ENCODE measurements at places on chromosomes 16 and 17.
A peak's percentile ranks its signal among the peaks of the same experiment; 100 is the strongest.

DNA sequence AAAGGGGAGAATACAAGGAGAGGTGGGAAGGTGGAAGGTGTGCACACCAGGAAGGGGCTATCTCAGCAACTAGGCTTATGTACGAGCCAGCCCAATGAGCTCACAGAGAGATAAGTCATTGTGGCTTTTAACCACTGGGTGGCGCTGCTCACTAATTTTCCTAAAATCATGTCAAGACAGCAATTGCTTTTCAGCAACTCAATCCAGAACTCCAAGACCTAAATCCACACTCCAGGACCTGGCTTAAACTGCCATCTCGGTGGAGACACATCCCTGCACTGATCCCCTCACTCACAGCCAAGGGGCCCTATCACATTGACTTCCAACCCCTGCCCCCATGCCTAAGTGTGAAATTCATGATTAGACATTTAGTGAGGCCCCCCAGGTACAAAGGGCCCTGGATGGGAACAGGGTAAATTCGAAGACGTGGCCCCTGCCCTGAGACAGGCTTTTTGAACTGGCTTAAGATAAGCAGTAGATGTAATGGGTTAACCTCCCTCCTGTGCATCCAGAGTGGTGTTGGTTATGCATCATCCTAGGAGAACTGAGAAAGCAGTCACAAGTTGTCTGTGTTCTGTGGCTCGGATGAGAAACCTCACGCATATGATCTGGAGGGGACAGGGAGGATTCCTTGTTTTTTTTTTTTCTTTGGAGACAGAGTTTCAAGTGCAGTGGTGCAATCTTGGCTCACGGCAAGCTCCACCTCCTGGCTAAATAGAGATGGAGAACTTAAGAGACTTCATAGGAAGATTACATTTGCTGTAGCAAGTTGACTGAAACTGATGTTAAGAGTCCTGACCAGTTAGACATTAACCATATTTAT is 11.5 kb downstream of the CCL16 start:
- DNase-seq, result peak; percentile 11

DNA sequence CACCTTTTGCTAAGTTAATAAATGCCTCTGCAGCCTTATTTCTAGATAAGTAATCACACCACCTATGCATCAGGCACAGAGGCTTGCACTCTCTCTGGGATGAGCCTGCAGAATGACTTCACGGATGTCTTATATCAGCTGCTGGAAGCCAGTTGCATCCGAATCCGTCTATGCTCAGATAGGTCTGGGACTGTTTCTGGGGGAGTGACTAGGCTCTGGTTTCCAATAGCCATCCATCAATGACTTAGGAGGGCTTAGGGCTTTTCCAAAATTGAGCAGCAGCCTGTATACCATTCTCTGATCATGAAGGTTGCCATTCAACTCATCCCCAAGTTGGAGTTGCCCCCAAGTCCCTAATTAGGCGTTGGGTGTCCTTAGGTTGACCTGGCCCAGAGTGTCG is 113.3 kb upstream of the ERCC4 start:
- no peak for DNase-seq

GRCh38 chr16:24208710-24209109 is 47.4 kb upstream of the CACNG3 start:
- peak; percentile 7 for DNase-seq

DNA sequence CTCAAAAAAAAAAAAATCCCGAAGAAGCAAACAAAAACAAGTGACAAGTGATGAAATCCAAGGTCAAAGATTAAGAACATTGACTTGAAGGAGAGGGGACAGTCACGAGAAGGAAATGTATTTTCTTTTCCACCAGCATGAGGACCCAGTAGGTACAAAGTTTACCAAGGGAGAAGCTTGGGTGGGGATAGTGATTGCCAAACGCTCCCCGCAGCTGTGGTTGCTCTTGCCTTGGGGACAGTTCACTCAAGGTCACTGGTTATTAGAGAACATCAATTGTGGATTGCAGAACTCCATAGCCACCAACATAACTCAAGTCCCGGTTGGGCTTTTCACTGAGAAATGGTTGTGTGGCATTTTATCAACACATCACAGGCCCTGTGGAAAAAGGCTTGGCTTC is 27.0 kb downstream of the RSL1D1 start:
- no peak for DNase-seq

- no peak for DNase-seq
Observed at GRCh38 chr17:70857351-70857750, 688.0 kb downstream of the KCNJ2 start.

- DNase-seq, result no peak
Observed at GRCh38 chr17:35927714-35928113, 2.9 kb downstream of the RDM1 start.

- no peak for DNase-seq
Observed at GRCh38 chr17:65679165-65679845, 117.9 kb upstream of the AXIN2 start.

- no peak for DNase-seq
Observed at GRCh38 chr17:10731408-10731879, 1.6 kb upstream of the TMEM220 start.

DNA sequence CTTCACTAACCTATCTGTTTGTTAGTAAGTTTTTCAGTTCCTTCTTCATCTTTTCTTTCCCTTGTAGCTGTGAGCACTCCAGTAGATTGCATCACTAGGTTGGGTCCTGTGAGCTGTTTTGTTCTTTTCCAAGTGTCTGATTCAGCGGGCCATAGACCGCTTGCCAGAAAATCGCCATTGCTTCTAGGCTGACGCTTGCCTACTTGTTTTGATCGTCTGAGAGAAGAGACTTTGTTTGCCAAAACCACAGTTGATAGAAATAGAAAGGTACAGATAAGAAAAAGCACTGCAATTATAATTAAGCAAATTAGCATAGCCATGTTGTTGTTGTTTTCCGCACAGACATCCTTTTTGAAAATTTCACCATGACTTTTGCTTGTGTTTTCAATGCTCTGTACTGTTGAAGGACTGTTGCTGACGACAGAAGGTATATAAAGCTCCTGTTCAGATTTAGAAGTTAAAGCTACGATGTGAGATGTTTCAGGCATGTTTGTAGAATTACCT is 3.1 kb downstream of the EVI2A start:
- DNase-seq, result peak; percentile 78

GRCh38 chr16:30972872-30973271 is 12.1 kb upstream of the HSD3B7 start:
- DNase-seq, result no peak

DNA sequence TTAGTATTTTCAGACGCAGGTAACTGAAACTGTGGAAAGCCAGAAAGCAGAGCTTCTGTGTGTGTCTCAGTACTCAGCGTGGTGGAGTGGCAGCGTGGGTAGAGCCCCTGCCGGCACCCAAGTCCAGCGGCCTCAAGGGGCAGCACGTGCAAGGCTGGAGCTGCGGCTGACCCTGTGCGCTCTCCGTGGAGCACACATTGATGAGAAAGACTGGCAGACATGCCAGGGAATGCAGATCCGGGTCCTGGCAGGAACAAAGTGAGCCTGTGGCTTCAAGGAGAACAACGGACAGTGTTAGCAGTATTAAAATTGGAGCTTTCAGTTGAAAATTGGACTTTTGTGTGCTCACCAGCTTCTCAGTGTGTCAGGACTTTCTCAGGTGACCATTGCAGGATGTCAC is 23.3 kb downstream of the ZC3H18 start:
- DNase-seq, result no peak

DNA sequence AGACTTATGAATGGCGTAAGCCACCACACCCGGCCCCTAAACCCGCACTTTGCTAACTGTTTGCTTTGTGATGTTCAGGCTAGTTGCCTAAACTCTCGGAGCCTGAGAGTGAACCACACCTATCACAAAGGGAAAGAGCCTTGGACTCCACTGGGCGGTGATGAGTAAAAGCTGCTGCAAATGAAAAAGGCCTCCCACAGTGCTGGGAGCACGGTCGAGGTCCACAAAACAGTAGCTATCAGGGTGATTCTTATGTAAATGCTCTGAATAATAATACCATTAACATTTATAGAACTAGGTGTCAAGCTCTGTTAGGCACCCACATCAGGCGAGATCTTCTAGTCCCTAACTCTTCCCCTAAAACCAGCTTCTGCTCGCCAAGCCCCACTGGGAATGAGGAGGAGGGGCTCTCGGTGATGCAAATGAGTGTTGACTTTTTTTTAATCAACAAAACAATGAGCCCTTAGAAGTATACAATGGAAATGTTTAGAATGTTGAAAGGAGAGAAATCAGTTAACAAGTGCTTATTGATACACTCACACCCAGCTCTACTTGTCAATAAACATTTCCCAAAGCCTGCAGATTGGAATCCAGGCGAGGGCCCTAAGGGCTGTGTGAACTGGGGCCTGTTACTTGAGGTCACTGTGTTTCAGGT is 19.8 kb downstream of the FBRS start:
- no peak for DNase-seq

DNA sequence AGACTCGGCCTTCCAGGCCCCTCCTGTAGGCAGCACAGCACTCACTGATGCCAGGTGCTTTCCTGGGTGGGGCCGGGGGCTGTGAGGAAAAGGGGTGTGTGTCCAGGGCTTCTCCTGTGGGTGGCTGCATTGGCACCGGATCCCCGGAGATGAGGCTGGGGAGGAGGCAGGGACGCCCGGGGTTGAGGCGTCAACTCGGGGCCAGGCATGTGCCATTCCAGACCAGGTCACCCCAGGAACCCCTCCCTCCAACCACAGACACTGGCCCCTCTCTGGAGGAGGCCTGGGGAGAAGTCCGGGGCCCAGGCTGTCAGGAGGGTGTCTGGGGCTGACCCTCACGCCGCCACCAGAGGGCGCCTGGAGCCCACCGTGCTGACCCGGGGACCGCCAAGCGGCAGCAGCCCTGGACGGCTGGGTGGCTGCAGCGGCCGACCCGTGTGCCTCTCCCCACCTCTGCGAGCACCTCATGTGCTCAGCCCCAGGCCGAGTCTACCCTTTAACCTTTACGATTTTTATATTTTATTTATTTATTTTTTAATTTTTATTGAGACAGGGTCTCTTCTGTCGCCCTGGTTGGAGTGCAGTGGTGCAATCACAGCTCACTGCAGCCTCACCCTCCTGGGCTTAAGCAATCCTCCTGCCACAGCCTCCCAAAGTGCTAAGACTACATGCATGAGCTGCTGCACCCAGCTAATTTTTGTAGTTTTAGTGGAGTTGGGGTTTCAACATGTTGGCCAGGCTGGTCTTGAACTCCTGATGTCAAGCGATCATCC is 3.2 kb upstream of the METRN start:
- no peak for DNase-seq

- DNase-seq, result no peak
Observed at GRCh38 chr17:12055889-12056288, 35.2 kb downstream of the MAP2K4 start.

DNA sequence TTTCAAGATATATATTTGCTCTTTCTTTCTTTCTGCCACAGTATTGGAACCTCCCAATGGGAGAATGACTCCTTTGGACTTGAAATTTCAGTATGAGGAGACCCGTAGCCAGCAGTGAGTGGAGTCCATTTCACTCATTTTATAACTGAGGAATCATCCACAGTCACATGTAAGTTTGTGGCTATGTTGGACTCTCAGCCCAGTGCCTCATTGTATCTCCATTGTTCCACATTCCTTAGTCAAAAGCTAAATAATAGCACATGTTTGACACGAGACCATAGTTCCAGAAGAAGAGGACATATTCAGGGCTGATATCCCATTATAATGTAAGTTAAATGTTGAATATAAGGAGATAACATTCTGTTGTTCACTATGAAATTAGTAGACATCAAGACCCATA is 12.7 kb upstream of the SPAG9 start:
- DNase-seq, result no peak

GRCh38 chr16:89422905-89423630 is 67.3 kb downstream of the ANKRD11 start:
- DNase-seq, result no peak

GRCh38 chr17:49766918-49767530 is 3.1 kb upstream of the FAM117A start:
- DNase-seq, result no peak

DNA sequence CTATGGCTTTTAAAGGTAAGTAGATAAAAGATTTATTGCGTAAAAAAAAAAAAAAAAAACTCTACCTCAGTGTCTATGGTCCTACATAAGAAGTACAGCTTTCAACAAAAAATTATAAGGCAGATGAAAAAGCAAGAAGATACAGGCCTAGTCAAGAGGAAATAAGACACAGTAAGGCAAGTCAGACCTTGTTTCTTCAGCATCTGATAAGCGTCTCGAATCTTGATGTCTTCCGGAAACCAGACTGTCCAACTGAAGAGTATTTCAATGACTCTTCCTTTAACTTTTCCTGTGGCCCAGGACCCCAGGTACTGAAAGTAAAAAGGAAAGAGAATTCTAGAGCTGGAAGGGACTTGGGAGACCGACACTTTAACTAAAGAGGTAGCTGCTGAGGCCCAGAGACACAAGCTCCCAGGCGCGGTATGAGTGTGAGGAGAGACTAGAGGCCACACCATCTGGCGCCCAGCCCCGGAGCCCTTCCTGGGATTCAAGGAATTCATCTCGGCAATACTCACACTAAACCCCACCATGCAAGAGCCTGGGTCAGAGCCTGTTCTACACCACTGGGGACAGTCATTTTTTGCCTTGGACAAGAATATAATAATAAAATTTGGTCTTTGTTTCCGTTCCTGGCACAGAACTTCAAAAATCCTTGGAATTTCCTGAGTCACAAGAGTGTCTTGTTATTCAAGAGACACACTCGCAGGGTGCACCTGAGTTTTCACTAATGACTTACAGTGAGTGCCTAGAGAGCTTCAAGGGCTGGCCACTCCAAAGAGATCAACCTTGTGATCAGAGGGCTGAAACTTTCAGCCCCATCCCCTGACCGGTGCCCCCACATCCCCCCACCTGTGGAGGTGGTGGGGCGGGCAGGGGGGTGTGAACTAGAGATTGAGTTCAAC is 18.6 kb downstream of the GGA2 start:
- no peak for DNase-seq

- no peak for DNase-seq
Observed at GRCh38 chr17:35244341-35245195, 1.7 kb downstream of the SLFN5 start.

DNA sequence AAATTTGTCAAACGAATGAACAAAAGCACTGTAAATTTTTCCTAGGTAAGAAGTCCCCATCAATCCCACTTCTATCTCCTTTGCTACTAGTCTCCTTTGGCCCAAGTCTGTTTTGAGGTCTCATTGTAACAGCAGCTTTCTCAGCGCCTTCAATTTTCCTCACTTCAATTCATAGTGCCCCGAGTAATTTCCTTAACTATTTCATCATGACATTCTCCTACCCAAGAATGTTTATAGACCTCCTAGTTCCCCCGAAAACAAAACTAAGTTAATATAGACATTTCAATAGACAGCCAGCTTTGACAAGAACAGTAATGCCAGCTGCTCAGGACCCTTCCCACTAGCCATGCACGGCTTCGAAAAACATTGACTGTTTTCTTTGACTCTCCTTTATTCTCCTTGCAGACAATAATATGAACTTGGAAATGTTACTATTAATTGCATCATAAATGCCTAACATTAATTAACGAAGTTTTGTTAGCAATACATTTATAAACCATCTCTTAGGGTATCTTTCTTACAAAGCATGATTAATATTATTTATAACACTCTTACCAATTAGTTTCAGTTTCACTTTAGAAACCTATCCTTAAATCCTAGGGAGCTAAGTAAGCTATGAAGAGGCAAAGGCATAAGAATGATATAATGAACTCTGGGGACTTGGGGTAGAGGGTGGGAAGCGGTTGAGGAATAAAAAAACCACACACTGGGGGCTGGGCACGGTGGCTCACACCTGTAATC is 22.8 kb downstream of the GLG1 start:
- DNase-seq, result no peak

- peak; percentile 47 for DNase-seq
Observed at GRCh38 chr17:81583589-81584342, 31.6 kb upstream of the FAAP100 start.

GRCh38 chr17:7294614-7295153 is at the start of gene YBX2:
TSS of gene YBX2 (minus strand) at chr17:7294639. CDS start at chr17:7294500, 139 bp downstream.
- peak; percentile 2 for DNase-seq

GRCh38 chr16:73326770-73327470 is 279.0 kb upstream of the ZFHX3 start:
- no peak for DNase-seq

- no peak for DNase-seq
Observed at GRCh38 chr16:6932871-6933385, 399.7 kb upstream of the RBFOX1 start.

Data from NCI-H2029 treated with DMSO at 0.1 percent for 48 hours (cell line).